ENCODE measurements at places on chromosomes 3 and 15.

DNA sequence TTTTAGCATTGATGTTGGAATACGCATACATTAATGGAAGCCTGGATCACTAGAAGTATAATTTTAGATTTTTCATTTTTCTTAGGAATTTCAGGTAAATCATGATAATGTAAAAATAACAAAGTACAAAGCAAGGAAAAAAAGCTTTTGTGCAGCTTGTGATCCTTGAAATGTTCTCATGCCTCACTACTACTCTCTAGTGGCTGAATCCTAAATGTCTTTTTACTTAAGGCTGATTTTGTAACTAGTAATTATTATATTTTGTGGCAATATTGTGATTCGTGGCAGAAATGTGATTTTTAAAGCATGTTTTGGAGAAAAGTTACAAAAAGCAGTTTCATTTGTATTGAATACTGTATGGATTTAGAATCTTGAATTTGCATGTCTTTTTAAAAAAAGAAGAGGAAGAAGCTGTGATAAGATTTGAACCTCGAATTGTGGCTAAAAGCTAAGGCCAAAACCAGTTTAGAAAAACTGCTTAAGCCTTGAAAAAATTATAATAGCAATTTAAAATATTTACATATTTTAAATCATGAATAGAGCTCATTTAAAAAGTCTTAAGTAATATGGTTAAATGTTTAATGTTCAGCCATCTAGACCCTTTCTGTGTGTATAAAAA, 39.0 kb downstream of the U2SURP start:
- DNase-seq = peak; percentile 36

- peak; percentile 69 for DNase-seq
Observed at GRCh38 chr15:98658831-98659699, 10.7 kb downstream of the IGF1R start.

DNA sequence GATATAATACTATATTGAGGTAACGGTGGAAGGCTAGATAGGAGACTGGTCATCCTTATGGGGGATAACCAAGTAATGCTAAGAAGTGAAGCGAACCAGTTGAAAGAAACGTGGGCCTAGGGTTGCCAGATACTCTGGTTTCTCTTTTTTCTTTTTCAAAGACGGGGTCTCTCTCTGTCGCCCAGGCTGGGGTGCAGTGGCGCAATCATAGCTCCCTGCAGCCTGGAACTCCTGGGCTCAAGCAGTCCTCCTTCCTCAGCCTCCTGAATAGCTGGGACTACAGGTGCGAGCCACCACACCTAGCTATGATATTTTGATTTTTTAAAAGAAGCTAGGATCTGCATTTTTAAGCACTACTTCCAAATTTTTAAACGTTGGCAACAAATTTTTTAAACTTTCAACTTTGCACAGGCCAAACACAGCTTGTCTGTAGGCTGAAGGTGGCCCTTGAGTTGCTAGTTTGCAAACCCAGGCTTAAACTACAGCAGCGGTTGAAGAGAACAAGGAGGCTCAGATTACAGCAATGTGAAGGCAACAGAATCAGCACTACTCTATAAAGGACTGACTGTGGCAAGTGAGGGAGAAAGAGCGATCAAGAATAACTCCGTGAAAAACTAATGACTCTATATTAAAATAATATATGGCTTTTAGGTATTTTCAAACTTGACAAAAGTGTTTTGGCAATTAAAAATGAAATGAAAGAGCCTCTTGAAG, 1.2 kb upstream of the RUBCN start:
- no peak for DNase-seq

DNA sequence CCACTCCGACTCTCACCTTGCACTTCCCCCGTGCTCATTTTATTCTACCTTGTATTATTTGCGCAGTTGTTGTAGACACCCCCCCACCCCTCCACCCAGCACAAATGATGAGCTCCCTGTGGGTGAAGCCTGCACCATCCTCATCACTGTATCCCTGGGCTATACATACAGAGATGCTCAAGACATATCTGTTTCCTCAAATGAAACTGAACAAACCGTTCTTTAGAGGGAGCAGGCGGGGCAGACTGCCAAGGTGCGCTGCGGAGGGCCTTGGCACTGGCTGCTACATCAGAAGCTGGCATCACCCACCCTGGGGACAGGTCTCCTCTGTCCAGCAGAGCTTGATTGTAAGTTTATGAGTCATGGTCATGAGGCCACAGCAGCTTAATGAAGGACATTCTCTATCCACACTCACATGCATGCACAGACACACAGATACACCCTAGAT, 29.0 kb downstream of the ADCY5 start:
- DNase-seq = no peak

GRCh38 chr15:78174401-78174800, 25.2 kb downstream of the IDH3A start:
- DNase-seq = no peak

DNA sequence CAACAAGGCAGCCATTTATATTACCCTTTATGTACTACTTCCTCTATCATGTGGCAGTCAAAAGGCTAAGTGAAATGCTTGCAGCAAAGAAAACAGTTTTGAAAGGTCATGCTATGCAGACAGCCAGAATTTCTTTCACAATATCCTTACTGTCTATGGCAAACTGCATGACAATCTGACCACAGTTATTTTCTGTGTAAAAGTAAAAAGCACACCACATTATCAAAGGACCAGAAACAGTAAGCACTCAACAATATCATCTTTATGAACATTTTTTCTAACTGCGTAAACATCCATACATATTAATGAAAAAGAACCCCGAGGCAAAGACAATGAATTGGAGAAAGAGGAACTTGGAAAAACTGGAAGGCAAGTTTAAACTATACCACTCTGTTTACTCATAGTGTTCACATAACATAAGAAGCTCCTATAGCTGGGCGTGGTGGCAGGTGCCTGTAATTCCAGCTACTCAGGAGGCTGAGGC, 47.9 kb downstream of the PIK3CB start:
- peak; percentile 83 for DNase-seq

- no peak for DNase-seq
Observed at GRCh38 chr3:128313935-128314334, 152.8 kb downstream of the DNAJB8 start.

DNA sequence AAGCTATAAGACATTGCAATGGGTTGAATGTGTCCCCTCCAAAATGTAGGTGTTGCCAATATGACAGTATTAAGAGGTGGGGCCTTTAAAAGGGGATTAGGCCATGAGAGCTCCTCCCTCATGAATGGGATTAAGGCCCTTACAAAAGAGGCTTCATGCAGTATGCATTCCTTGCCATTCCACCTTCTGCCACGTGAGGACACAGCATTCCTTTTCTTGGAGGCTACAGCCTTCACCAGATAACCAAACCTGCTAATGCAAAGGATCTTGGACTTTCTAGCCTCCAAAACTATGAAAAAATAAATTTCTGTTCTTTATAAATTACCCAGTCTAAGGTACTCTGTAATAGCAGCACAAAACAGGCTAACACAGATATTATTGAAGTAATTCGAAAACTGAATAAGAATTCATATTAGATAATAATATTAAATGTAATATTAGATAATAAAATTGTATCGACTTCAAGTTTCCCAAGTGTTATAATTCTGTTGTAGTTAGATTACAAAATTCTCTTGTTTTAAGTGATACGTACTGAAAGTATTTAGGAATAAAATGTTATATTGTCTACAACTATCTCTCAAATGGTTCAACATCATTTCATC, 29.4 kb upstream of the ATP8B4 start:
- DNase-seq = peak; percentile 41

DNA sequence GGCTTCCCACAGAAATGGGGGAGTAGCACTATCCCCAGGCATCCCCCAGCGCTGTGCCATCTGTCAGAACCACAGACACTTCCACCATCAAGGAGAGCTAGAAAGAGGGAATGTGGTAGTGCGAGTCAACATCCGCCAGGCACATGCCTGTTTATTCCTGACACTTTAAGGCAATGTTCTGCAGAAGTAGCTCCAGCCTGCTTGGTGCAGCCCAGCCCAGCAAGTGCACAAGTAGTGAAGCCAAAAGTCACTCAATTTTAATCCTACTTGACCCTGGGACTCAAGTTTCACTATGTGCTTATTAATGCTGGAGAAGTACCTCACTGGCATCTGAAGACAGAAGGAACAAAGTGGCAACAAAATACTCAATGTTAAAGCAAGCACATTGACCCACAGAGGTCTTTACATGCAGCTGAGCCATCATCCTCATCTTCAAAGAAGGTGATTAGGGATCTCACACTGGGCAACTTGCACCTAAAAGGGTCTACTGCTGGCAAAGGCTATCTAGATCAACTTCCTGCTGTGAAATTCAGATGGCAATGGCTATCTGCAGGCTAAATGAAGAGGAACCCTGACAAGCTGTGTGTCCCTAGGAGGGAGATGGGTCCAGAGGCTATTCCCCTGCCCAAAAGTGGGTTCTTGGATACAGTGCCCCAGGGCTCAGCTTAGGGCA, 61.4 kb upstream of the CLDN18 start:
- DNase-seq = no peak

All from fibroblast of gingiva (primary cell).